ENCODE measurements at places on chromosomes 7 and 10. TPM values are rescaled to one million over a fixed set of nuclear protein-coding genes. Genes with fewer than 3 reads are reported as not detected.

DLX6 gene
- not detected for total RNA-seq

ECHDC3 gene
- total RNA-seq = 9.0 TPM

ZNF679 gene
- total RNA-seq = not detected

ACBD7 gene
- total RNA-seq = 0.85 TPM

WDR91 gene
- total RNA-seq = 8.4 TPM

PGAM2 gene
- total RNA-seq = not detected

RGR gene
- not detected for total RNA-seq

CCM2 gene
- 39.4 TPM for total RNA-seq

LOXL4 gene
- 1.3 TPM for total RNA-seq

WDFY4 gene
- total RNA-seq = not detected

RSPH10B gene
- total RNA-seq = 0.09 TPM

PPP2R2D gene
- 21.2 TPM for total RNA-seq

TFR2 gene
- 2.6 TPM for total RNA-seq

C10orf62 gene
- total RNA-seq = not detected

WNT16 gene
- not detected for total RNA-seq

SPDYE2 gene
- not detected for total RNA-seq

TBC1D12 gene
- 4.6 TPM for total RNA-seq

HYCC1 gene
- 15.9 TPM for total RNA-seq

SGCE gene
- total RNA-seq = 58.1 TPM

LEP gene
- not detected for total RNA-seq

TMEM196 gene
- not detected for total RNA-seq

NODAL gene
- not detected for total RNA-seq

CADPS2 gene
- total RNA-seq = 0.12 TPM

CALHM3 gene
- total RNA-seq = 0.45 TPM

PIK3AP1 gene
- 0.92 TPM for total RNA-seq

MRC1 gene
- total RNA-seq = 0.02 TPM

KIAA1217 gene
- total RNA-seq = 3.1 TPM
